ENCODE measurements at places on chromosomes 7 and 10.

GRCh38 chr10:132637477-132638129 is 100.0 kb downstream of the INPP5A start:
- DNase-seq = no peak

GRCh38 chr10:31353574-31353973 is 34.6 kb downstream of the ZEB1 start:
- DNase-seq = no peak

DNA sequence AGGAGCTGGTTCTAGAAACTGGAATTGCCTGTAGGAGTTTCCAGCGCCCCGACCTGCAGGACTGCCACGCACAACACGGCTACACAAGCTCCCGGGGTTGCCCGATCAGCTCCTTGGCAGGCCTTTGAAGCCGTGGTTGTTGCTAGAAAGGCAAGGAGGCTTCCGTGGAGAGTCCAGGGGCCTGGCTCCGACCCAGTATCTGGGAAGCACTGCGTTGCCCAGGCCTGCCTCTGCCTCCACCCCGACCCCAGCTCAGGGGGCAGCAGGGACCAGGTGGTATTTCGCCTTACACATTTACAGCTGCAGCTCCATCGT is 54.4 kb downstream of the PROSER2 start:
- no peak for DNase-seq

DNA sequence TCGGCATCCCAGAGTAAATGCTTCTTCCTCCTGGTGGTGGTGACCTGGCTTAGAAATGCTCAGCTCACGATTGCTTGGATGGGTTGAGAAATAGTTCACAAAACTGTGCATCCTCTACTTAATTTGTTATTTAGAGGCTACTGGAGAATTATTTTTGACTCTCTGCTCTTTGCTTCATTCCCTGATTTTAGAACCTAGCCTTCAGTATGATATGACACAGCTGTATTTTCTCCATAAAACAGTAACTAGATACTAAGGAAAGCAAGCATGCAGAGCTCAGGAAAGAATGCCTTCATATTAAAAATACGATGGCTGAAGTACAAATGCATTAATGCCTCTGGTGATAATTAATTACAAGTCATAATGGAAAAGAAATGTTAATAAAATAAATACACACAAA is 602.0 kb upstream of the COBL start:
- no peak for DNase-seq

- DNase-seq = no peak
Measured at GRCh38 chr10:4526311-4526731, 299.7 kb upstream of the AKR1E2 start.

- DNase-seq = no peak
Measured at GRCh38 chr7:135620980-135621850, 41.1 kb upstream of the STMP1 start.

GRCh38 chr7:3548815-3549214 is 247.8 kb downstream of the SDK1 start:
- DNase-seq = no peak

GRCh38 chr7:138370956-138371355 is 89.1 kb upstream of the TRIM24 start:
- no peak for DNase-seq

DNA sequence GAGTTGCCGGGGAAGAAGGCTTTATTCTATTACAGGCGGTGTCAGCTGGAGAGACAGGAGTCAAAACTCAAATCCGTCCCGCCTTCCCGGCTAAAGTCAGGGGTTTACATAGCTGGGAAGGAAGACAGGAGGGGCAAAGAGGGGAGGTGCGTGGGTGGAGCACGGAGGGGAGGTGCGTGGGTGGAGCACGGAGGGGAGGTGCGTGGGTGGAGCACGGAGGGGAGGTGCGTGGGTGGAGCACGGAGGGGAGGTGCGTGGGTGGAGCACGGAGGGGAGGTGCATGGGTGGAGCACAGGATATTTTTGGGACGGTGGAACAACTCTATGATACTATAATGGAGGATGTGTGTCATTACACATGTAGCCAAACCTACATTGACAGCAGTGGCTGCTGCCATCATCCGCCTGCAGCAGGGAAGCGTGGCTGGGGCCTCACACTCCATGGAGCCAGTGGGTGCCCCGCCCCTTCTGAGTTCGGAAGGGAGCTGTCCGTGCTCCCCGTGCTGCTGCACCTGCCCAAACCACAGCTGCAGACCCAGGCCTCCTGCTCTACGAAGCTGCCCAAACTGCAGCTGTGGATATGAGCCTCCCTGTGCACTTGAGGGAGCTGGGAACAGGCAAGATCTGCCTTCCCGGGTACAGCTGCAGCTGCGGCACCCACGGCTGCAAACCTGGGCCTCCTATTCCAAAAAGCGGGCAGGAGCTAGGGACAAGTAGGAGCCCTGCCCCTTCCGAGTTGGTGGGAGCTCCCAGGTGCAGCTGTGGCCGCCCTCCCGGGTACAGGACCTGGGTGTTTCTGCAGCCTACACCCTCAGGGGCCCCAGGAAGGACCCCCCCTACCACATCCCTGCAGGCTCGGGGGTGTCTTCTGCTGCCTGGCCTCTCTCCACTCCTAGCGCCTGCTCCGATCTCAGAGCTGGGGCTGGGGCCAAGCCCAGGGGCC is 119.4 kb downstream of the DYNC2I1 start:
- no peak for DNase-seq

- DNase-seq = no peak
Measured at GRCh38 chr7:31047313-31048146, 4.6 kb upstream of the ADCYAP1R1 start.

DNA sequence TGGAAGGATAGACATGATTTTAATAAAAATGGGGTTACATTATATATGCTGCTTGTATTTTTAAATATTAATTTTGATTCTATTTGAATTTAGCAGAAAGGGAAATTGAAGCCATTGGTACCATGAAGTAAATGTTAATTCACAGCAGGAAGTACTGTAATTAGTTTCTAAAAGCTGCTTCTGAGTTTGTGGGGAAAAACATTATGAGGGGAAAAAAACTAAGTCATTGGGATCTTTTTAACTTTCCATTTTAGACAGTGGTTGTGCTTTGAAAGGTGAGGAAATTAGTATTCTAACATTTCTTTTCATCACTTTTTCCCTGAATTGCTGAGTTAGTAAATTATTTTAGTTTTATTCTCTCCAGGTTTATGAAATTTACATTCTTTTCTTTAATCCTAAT is 41.0 kb downstream of the LCOR start:
- DNase-seq = no peak

GRCh38 chr7:134532954-134533218 is 5.5 kb downstream of the AKR1B10 start:
- no peak for DNase-seq

DNA sequence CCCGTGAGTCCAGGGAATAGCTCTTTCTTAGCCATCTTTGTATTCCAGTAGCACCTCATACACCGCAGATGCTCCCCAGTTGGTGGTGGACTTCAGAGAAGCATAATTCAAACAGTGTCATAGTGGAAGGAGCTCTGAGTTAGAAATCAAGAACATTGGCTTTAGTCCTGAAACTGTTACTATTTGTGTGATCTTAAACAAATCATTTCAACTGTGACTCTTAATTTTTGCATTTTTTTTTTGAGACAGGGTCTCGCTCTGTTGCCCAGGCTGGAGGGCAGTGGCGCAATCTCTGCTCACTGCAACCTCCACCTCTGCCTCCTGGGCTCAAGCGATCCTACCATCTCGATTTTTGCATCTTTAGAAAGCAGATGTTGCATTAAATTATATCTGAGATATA is 1.8 kb downstream of the BPGM start:
- DNase-seq = no peak

DNA sequence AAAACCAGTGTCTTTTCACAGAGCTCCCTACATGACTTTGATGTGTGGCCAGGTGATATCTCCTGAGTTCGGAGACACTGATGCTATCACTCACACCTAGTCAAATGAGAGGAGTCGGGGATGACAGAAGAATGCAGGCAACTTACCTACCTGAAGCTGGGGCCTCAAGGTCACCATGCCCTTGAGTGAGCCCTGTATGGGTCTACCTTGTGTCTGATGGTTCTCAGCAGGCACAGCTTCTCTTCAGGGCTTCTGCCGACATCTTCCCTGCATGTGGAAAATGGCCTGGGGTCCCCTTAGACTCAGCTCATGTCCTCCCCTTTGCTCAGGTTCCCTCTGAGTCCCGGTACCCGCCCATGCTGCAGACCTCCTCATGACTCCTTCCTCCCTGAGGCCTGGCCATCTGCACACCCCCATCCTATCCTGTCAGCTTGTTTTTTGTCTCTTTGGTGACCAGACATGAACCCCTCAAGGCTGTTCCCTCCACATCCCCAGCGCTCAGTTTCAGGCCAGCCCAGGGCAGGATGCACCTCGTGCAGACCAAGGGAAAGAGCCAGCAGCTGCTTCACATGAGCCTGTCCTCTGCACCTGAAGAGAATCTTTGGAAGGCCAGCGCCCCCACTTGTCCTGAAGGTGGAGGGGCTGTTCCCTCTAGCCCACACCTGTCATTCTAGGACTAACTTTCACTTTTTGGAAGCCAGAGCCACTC is 74.6 kb upstream of the GDF10 start:
- no peak for DNase-seq

- DNase-seq = no peak
Measured at GRCh38 chr10:115968236-115968635, 304.8 kb downstream of the GFRA1 start.

- DNase-seq = no peak
Measured at GRCh38 chr10:101323495-101323894, 30.5 kb upstream of the BTRC start.

- DNase-seq = no peak
Measured at GRCh38 chr7:112263519-112263918, 57.0 kb downstream of the ZNF277 start.

DNA sequence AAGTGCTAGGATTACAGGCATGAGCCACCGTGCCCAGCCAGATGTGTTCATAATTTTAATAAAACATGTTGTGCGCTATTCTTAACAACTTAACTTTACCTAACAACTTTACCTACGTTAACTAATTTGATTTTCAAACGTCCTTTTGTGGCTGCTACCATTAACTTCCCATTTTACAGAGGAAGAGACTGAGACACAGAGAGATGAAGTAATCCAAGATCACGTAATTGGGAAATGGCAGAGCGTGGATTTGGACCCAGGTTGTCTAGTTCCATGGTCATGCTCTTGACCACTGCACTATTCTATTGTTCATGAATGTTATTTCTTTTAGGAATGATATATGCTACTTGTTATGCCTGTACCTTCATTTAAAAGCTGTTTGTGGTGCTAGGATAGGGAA is 80.3 kb upstream of the MTPN start:
- DNase-seq = no peak

DNA sequence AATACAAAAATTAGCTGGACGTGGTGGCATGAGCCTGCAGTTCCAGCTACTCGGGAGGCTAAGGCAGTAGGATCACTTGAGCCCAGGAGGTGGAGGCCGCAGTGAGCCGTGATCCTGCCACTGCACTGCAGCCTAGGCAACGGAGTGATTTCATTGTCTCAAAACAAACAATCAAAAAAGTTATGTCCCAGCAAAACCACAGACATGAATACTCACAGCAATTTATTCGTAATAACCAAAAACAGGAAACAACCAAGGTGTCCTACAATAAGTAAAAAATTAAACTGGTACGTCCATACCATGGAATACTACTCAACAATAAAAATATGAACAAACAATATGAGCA is 11.6 kb upstream of the CYTH3 start:
- DNase-seq = no peak

DNA sequence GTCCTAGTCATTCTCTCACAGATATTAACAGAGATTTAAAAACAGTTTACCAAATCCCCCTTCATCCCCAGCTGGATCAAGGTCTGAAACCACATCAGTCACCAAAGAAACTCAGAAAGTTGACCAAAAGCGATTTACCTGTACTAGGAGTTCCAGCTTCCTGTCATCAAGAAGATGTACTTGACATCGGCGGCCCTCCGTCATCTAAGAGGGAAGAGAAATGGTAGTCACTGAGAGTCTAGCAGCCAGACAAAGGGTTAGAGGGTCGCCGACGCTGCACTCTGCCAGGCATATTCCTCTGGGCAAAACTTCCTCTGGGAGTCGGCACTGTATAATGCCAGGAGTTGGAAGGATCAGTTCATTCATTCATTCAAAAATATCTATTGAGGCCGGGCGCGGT is 271.9 kb downstream of the PRPF18 start:
- no peak for DNase-seq

- DNase-seq = no peak
Measured at GRCh38 chr7:144390481-144390880, 13.0 kb downstream of the NOBOX start.

- no peak for DNase-seq
Measured at GRCh38 chr10:49744924-49745605, 17.1 kb downstream of the OGDHL start.

- DNase-seq = no peak
Measured at GRCh38 chr7:24732646-24733413, 24.4 kb downstream of the GSDME start.

DNA sequence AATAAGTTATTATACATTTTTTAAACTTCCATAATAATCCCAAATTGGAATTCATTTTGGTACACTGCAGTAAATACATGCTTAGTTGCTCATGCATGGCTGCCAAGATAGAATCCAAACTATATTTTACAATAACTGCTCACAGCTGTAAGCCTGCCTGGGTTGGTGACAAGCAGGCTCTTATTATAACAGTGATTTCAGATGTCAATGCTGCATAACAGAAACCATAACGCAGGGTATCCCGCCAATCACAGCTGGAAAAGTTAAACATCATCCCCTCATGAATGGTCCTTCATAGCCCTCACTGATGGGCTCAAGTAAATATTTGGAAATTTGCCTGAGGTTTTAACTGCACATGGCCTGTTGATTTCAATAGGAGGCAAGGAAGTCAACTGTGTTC is 149.8 kb downstream of the AMPH start:
- no peak for DNase-seq

DNA sequence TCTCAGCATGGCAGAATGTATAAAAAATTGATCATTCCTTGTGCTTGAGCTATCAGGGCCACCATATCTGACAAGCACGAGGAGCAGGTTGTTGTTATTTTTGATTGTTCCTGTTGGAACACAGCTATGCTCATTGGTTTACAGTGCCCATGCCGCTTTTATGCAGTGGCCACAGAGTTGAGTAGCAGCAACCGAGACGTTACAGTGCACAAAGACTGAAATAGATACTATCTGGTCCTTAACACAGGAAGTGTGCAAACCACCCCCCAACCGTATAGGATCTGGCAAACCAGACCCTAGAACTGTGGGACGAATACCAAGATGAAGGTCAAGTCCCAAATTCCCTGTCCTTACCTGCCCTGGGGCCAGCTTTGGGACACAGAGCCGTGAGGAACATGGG is 216.6 kb downstream of the KLF6 start:
- no peak for DNase-seq

- DNase-seq = no peak
Measured at GRCh38 chr7:84589012-84589411, 394.4 kb upstream of the SEMA3A start.

DNA sequence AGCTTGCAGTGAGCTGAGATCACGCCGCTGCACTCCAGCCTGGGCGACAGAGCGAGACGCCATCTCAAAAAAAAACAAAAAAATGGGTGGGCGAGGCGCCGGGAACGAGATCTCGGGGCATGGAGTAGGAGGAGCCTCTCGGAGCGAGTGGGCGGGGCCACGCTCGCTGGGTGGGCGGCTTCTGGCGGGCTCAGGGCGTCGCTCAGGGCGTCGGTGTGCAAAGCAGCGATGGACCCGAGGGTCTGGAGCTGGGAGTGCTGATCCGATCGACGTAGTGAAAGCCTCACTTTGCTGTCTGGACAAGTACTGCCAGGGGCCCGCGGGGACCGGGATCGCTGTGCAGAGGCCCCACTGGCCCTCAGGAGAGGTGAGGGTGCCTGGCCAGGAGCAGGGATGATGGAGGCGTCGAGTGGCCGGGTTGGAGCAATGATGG is 22.6 kb upstream of the AMZ1 start:
- DNase-seq = no peak

Measured in stimulated activated CD4-positive, alpha-beta T cell treated with anti-CD3 and anti-CD28 coated beads, TNF-alpha, amount 100 ng/mL, for 48 hours (primary cell).